ENCODE measurements at places on chromosomes 11 and 22.

DNA sequence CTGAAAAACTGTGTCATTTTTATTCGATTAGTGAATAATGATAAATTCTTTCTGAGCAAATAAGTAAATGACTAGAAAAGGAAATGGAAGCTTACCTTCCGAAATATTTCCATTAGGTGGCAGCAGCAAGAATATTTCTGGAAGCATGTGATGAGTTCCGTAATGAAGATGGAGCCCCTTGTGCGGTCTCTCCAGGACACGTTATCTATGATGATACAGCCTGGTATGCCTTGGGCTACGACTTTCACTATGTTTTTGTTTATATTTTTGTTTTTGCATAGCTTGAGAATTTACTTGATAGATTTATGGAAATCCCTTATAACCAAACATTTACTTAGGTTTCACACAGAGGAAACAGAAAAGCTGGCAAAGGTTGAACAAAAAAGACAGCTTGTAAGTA lies 25.7 kb downstream of the CASP5 start:
- peak; percentile 7 for DNase-seq

DNA sequence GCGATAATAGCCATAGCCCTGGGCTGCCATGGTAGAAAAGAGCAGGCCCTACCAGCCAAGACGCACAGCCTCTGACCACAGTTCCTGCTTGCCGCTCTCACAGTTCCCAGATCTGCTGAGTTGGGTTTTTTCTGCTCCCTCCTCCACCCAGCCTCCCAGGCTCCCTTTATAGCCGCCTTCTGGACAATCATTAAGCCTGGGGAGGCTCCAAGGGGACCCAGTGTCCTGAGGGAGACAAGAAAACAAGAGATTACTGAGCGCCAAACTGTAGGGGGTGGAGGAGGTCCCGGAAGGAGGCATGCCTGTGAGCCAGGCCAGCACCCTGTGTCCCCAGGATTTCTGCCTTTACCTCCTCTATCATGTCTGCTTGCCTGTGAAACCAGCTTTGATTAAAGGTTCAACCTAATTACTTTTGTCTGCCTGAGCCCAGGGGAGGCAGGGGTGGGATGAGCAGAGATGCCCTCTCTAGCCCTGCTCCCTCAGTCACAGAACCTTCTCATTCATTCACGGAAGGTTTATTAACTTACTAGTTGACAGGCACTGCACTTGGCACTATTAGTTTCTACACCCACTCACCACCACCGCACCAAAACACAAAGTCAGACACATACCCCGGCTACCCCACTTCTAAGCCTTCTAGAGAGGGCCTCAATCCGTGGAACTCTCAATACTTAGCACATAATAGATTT lies 1.2 kb downstream of the SLC37A4 start:
- no peak for DNase-seq

DNA sequence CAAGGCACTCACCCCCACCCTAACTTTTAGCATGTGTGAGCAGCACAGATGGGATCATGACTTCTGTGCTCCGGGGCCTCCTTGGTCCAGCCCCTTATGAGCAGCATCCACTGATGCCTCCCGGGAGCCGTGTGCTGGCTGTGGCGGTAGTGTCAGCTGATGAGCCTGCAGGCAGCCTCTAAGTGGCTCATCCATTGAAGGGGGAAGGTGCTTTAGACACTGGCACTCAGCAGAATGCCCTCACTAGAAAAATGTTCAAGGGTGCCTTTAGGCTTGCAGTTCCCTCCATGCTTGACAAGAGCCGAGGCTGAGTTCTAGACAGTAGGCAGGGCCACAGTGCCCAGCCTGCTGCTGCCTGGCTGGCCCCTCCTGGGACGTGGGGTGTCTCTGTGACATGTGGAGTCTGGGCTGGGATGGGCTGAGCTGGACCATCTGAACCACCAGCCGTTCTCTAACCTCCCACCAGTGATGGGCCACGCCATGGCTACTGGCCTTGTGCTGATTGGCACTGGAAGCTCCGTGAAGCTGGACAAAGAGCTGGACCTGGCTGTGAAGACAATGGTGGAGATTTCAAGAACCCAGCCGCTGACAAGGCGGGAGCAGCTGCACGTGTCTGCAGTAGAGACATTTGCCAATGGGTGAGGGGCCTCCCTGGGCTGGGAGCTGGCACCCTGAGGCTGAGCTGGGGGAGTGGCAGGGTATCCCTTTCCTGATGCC lies 5.8 kb downstream of the TTC38 start:
- DNase-seq = no peak

GRCh38 chr11:80862011-80862410 lies 1421.2 kb upstream of the TENM4 start:
- DNase-seq = no peak

DNA sequence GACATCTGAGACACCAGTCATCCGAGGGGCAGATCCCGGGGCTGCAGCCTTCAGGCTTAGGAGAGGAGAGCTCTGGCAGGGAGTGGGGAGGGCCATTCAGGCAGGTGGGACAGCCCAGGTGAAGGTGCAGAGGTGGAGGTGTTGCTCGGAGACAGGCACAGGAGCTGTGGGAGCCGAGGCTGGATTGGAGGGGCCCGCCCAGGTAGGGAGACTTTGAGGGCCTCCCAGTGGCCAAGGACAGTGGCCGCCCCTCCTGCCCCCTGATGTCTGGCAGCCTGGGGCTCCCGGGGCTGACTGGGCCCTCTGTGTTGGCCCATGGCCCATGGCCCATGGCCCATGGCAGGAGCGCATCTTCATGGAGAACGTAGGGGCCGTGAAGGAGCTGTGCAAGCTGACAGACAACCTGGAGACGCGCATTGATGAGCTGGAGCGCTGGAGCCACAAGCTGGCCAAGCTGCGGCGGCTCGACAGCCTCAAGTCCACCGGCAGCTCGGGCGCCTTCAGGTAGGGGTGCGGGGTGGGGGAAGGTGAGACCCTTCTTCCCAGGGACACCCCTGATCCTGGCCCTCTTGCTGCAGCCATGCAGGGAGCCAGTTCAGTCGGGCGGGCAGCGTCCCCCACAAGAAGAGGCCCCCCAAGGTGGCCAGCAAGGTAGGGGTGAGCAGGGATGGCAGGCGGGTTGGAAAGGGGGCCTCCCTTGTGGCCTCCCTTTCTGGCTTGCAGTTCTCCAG lies 13.3 kb downstream of the TMEM258 start:
- no peak for DNase-seq

DNA sequence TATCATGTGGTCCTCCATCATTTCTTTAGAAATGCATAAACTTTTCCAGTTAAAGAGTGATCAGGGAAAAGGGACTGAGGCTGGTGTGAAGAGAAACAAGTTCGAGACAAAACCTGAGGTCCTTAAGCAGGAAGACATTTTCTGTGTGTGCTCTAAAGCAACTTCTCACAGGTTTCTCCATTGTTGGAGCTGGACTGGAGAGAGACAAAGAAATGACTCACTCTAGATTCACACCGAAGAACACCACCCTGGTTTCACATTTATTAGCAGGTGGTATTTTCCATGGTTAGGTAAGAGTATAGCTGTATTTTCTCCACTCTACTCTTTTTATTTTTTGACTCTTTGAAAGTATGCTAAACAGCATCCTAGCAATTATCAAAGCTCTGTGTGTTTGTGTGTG lies 736.4 kb downstream of the KCNA4 start:
- no peak for DNase-seq

- DNase-seq = no peak
Observed at GRCh38 chr11:126861796-126862459, 138.6 kb downstream of the KIRREL3 start.

DNA sequence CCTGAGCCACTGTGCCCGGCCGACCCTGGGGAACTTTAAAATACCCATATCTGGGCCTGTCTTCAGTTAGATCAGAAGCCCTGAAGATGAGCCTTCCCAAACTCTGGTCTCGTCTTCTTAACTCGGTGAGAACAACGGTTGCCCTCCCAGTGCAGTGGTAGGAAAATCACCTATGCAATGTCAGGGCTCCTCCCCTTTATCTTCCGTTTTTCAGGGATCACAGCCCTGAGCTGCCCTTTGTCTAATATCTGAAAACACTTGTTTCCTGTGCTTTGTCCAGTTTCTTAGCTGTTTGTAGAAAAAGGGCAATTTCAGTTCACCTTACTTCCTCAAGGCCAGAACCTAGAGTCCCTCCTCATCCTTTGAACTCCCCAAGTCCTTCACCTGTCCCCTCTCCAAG lies 9.4 kb downstream of the DRAP1 start:
- DNase-seq = no peak

GRCh38 chr11:2815762-2816496 lies 69.6 kb downstream of the CDKN1C start:
- DNase-seq = no peak

GRCh38 chr11:10272132-10272531 lies 21.9 kb downstream of the SBF2 start:
- DNase-seq = no peak

DNA sequence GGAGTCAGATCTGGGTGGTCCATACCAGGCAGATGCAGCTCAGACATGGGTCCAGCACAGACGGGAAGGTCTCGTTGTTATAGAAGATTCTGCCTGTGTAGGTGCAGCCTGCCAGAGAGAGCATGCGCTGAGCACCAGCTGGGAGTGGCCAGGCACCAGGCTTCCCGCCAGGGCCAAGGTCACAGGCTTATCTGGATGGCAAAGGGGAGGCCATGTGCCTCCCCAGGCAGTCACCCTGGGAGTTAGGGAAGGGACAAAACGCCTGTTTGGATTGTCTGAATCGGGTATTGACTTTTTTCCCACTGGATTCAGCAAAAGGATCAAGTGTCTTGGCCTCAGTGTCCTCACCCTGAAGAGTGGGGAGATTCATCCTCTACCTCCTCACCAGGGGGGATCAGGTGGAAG lies 26.5 kb downstream of the PGA5 start:
- no peak for DNase-seq

GRCh38 chr11:131811383-131811782 lies 441.0 kb downstream of the NTM start:
- DNase-seq = peak; percentile 16

DNA sequence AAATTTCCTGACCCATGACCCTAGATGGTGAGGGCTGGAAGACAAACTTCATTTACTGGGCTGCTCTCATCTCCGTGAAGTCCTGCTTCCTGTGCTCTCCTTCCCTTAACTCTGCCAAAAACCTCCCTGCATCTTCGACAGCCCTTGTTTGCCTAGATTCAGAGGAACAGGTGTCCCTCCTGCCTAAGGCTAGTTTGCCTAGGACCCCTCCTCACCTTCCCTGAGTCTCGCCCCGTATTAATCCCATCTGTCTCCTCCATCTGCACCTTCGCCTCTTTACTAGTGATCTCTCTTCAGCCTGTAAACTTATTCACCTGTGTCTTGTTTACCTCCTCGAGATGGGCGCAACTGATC lies 33.1 kb downstream of the EIF3F start:
- no peak for DNase-seq

- no peak for DNase-seq
Observed at GRCh38 chr22:21652547-21653545, 10.7 kb downstream of the SDF2L1 start.

GRCh38 chr11:67544616-67545242 lies 21.5 kb upstream of the CABP2 start:
- DNase-seq = peak; percentile 79

- DNase-seq = no peak
Observed at GRCh38 chr22:37549704-37550059, 10.6 kb upstream of the CDC42EP1 start.

DNA sequence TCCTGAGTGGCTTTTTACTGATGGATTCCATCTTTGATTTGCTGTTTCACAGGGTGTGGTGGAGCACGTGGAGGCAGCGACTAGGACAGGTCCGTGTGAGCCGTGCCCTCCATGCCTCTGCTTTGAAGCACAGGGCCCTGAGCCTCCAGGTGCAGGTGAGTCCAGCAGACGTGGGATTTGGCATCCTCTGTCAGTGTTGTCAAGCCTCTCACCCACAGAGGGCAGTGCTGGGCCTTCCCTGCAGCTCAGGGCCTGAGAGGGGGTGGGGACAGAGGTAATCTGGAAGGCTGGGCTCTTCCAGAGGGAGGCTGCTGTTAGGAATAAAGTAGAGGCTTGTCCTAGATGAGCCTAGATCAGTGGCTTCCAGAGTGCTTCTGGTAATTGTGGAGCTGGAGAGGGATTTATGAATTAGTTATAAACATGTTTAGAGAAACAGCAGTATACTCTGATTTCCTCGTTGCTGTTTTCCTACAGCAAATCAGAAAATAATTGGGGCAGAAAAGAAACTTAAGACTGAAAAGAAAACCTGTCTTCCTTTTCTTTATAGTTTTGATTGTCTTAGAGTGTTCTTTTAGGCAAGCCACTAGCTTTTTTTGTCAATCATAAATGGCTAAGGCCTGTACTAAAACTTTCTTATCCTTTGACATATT lies 65.0 kb downstream of the SFI1 start:
- DNase-seq = peak; percentile 72

- no peak for DNase-seq
Observed at GRCh38 chr22:37803195-37803638, 4.5 kb upstream of the GCAT start.

GRCh38 chr11:3823303-3823702 lies 14.9 kb downstream of the PGAP2 start:
- DNase-seq = no peak

- DNase-seq = no peak
Observed at GRCh38 chr11:68358416-68358815, 46.0 kb downstream of the LRP5 start.

DNA sequence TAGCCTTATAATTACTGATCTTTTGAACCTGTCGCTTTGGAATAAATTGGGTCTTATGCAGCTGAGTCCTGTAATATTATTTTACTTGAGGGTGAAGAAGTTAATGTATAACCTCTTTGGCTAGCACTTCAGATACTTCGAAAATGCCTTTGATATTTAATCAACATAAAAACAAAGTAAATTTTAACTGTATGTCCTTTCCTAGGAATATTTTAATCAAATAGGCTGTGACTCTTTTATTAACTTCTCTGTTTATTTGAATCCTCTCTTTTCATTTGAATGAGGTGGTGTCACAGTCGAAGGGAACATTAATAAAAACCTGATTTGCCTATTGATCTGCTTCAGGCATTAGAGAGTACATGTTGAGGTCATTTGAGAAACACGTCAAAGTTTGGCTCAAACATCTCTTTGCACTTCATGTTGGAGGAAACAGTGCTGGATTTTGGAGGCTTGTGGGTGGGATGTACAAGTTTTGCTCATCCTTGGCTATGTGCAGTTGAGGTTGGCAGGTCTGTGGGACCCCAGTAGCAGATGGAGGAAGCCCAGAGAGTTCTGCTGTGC lies 143.6 kb downstream of the NCAM1 start:
- DNase-seq = no peak

- DNase-seq = peak; percentile 48
Observed at GRCh38 chr11:66022401-66023185, 3.7 kb downstream of the CATSPER1 start.

- no peak for DNase-seq
Observed at GRCh38 chr22:38196791-38197419, 4.9 kb upstream of the MAFF start.

GRCh38 chr22:38213990-38214301 lies 12.2 kb downstream of the MAFF start:
- no peak for DNase-seq

GRCh38 chr11:35038211-35038928 lies 100.6 kb upstream of the CD44 start:
- no peak for DNase-seq

DNA sequence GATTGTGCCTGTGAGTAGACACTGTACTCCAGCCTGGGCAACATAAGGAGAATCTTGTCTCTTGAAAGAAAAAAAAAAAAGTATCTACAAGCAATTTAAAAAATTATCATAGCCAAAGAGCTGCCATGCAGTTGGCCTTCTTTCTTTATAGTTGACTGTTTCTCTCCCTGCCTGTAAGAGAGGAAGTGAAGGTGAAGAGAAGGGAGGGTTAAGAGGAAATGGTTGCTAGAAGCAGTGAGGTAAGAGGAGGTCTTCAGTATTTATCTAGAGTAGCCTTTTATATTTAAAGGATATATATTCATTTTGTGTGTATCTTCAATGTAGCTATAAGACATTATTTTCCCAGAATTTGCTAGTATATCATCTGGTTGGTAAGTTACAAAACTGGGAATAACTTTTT lies 217.9 kb downstream of the TMEM135 start:
- no peak for DNase-seq
